ENCODE measurements at places on chromosomes 1 and 21.

DNA sequence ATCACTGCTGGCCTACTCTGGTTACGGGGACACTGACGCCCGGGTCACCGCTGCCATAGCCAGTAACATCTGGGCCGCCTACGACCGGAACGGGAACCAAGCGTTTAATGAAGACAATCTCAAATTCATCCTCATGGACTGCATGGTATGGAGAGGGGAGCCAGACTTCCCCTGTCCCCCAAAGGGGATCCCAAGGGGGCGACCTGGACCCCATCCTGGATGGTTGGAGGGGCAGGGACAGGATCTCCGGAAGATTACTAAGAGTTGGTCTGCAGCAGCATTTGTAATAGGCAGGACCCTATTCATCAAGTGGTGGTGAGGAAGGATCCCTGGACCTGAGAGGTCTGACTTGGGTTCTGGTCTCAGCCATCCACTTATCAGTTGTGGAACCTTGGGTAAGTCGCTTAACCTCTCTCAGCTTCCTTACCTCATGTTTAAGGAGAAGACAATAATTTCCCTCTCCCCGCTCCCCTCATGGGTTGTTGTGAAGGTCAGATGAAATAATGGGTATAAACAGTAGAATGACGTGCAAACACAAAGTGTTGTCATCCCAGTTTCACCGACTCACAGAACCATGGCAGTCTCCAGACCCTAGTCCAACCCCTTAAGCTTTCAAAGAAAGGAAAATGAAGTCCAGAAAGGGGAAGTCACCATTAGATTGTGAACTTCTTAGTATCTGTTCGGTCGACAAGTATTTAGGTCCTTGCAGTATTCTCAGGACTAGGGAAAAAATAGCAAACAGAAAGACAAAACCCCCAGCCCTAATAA is 883 bp downstream of the LAMTOR2 start:
- DNase-seq: peak; percentile 39

DNA sequence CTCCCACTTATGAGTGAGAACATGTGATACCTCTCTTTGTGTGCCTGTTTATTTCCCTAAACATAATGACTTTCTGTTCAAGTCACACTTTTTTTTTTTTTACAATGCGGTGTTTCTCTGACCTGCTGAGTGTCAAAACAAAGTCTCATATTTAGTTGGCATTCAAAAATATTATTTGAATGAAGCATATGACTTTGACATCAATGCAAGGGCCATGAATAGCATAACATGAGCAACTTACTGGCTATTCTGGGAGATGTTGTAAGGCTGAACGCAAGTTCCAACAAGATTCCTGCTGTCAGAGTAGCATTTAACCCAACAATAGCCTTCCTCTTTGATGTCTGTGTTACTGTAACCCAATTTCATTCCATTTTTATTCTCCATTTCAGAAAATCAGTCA is 2.0 kb upstream of the KRTAP19-1 start:
- DNase-seq: no peak

DNA sequence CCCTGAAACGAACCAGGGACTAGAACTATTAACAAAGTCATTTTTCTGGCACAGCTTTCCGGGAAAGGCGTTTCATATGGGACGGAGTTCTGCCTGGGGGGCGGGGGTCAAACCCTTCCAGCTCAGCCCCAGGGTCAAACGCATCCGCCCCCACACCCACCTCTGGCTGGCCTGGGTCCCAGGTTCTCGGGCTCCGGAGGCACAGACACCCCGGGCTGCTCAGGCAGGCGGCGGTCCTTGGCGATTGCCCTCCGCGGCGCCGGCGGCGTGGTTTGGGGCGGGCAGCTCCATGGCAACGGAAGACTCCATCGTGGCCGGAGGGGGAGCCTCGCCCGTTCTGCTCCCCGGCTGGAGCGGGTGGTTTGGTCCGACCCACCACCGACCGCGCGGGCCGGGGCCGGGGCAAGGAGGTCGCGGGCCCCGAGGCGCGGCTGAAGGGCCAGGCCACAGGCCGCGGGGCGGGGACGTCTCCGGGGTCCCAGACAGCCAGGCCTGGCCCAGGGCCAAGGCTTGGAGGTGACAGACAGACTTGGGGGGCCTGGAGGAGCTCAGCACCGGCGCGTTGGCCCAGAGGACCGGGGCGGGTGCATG is at the start of gene CFAP74:
Gene CFAP74 (minus strand): TSS at position 246 of the 591 bp plus-strand sequence. CDS start 12,830 bp downstream, outside the sequence.
- peak; percentile 65 for DNase-seq

DNA sequence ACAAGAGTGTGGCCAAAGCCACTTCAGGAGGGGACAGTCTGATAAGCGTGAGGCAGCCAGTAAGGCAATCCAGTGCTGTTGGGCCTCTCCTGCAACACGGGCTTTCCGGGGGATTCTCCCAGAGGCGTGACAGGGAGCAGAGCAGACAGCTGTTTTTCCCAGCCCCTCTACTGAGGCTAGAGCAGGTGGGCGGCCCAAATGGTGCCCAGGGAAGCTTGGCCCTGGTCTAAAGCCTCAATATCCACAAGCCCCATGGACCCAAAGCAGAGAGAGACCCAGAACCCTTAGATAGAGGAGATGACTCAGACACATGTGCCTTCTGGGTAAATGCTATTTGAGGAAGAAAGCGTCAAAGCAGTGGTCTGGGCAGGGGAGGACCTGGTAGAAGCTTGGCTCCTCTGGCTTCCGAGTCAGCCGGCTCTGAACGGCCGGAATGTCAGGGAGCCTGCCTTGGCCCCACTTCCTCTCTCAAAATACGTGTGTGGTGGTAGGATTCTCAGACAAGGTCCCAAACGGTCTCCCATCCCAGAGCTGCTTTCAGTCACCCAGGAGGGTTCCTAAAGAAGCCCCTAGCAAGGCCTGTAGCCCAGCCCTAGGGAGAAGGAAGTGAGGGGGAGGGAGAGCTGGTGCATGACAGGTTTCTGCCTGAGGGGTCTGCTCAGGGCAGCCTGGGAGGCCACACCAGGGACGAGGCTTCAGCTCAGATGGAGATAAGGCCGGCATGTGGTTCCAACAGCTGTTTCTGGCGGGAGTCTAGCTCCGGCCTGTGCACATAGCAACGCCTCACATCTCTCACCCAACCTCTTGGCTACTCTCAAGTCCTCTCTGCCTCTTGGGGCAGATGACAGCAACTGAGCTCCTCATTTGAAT is 28.8 kb downstream of the PIK3C2B start:
- DNase-seq: no peak

GRCh38 chr1:228405200-228405978 is 1.2 kb downstream of the TRIM11 start:
- DNase-seq: no peak

DNA sequence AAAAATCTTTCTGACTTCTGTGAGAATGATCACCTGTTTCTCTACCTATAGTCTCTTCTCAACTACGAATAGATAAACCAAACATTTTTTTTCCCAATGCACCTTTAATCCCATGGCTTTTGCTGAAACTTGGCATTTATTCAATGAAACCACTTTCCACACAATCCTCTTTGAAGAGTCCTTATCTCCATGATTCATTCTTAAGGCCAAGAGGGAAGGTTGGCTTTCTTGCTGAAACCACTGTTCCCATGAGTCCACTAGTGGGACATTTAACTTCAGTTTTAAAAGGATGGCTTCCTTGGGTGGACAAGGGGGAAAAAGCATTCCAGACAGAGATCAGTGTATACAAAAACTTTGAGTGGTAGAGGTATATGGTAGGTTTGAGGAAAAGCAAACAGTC is 73.6 kb downstream of the CRB1 start:
- no peak for DNase-seq

DNA sequence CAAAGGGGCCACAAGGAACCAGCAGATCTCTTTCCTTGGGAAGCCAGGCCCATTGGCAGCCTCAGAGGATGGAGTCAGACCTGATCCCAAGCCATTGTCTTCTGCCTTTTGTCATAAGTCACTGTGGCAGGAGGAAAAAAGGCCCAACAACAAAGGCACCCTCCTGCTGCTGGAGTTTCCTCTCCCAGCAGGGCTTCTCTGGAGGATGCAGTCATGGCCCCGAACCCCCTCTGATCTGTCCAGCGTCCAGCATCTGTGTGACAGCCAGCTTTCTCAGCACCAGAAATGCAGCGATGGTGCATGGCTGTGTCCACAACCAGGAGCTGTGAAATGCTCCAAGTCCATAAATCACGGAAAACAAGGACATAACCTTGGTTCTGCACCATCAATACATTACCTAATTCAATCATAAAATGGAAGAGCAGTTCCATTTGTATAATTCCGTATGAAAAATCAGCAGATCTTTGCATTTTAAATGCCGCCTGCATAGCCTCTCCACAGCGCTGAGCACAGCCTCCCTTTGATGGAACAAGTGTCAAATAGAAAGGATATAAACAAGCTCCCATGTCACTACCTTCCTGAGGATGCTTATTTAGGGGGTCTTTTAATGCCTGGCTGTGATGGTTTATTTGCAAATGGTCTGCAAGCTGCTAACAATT is 30.6 kb downstream of the AJAP1 start:
- DNase-seq: no peak

- no peak for DNase-seq
Measured at GRCh38 chr1:231213831-231214573, 27.0 kb upstream of the GNPAT start.

GRCh38 chr1:3091334-3091733 is 22.3 kb downstream of the PRDM16 start:
- DNase-seq: no peak

- DNase-seq: no peak
Measured at GRCh38 chr1:211379446-211379845, 52.8 kb downstream of the TRAF5 start.

- peak; percentile 68 for DNase-seq
Measured at GRCh38 chr1:162847839-162848453, 13.0 kb downstream of the CCDC190 start.

GRCh38 chr1:109249654-109250401 is 489 bp downstream of the CELSR2 start:
- no peak for DNase-seq

Measured in mesenchymal stem cell (in vitro differentiated cells and primary cell).